ENCODE measurements at places on chromosomes 1 and 21.

GRCh38 chr1:157279138-157279801 is 141.1 kb upstream of the ETV3 start:
- no peak for DNase-seq

DNA sequence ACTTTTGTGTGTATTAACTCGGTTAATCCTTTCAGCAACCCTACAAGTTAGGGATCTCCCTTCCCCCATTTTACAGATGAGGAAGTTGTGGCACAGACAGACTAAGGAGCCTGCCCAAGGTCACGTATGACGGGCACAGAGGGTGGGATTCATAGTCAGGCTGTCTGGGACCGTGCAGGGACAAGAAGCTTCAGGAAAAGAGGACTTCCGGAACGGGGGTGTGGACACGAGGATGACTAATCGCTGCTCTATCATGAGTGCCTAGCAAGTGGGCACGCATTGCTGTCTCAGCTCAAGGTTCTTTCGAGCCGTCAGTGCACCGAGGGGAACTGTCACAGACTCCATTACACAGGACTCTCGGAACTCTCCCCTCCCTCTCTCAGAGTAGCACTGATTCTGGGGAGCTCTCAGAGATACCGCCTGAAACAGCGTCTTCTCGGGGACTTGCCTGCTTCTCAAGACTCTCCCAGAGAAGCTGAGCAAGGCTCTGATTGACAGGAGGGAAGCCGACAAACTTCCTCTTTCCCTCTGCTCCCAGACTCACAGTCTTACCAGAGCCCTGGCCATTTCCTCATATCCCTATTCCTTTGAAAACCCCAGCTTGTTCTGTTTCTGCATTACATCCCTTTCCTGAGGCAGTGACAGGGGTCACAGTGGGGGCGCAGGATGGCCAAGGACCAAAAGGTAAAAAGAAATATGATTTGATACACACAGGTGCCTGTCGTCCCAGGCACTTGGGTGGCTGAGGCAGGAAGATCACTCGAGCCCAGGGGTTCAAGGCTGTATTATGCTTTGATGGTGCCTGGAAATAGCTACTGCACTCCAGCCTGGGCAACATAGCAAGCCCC is 14.4 kb downstream of the FHAD1 start:
- DNase-seq: no peak

- DNase-seq: no peak
Observed at GRCh38 chr1:39378377-39378776, 113.1 kb upstream of the BMP8A start.

DNA sequence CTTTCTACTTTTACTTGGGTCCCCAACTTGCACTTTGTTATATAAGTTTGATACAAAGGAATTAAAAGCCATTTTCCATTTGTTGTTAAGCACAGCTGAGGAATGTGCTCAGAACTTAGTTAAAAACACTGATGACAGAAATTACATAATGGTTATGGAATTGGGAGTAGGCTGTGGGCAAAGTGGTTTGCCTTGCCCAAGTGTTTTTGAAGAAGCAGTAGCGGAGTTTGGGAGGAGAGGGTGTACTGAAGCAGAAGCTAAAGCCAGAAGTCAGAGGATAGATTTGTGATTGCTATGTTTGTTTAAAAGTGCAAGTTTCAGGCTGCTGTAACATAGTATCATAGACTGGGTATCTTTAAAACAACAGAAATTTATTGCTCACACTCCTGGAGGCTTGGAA is 391.8 kb downstream of the DUSP10 start:
- no peak for DNase-seq

All from kidney epithelial cell (primary cell).